ENCODE measurements at places on chromosomes 3 and 15. TPM values are rescaled to one million over a fixed set of nuclear protein-coding genes. Genes with fewer than 3 reads are reported as not detected.

Gene ZMYND10
- 0.93 TPM for total RNA-seq

Gene ACAD11
- total RNA-seq: 5.2 TPM

Gene THSD4
- total RNA-seq: 23.0 TPM

Gene PLA1A
- total RNA-seq: 0.29 TPM

Gene CAMK2N2
- 1.4 TPM for total RNA-seq

Gene C3orf20
- 0.05 TPM for total RNA-seq

Gene CAND2
- 0.42 TPM for total RNA-seq

Gene C3orf85
- total RNA-seq: not detected

Gene ALDH1A3
- 19.5 TPM for total RNA-seq

Gene CRYGS
- total RNA-seq: 0.85 TPM

Gene ITGB5
- 400 TPM for total RNA-seq

Gene GP5
- total RNA-seq: not detected

Gene ALDH1A2
- total RNA-seq: not detected

Gene ST6GAL1
- total RNA-seq: 3.9 TPM

Gene SYNM
- 36.9 TPM for total RNA-seq

Gene CELSR3
- total RNA-seq: 4.5 TPM

Gene VIPR1
- 0.63 TPM for total RNA-seq

Gene C3orf22
- not detected for total RNA-seq

Gene CHCHD6
- 20.6 TPM for total RNA-seq

Gene DPPA4
- not detected for total RNA-seq

Gene DOCK3
- total RNA-seq: 0.39 TPM

Gene ADAM10
- total RNA-seq: 112 TPM

Gene CHAC1
- total RNA-seq: 9.5 TPM

Gene GOLIM4
- 22.8 TPM for total RNA-seq
